NK-92 treated with Interleukin-12 subunit alpha and Interleukin-12 subunit beta, amount 100 ng/mL, for 24 hours (cell line): ENCODE measurements at places on chromosomes 6 and 20.

DNA sequence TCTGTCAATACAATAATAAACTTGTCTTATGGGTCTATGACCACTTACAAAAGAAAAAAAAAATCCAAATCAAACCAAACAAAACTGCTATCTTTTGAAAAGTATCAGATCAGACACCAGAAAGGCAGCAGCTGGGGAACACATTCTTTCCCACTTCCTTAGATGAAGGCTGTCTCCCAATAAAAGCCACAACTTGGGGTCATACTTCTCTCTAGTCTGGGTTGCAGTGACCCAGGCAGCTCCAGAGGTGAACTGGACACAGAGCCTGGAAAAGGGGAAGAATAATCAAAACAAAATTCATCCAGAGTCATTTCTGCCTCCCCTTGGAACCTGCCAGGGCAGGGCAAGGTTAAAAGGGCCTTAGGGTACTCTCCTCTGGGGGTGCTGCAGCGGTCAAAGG lies 19.1 kb downstream of the ATXN1 start:
- DNase-seq, result no peak

- DNase-seq, result no peak
Observed at GRCh38 chr6:41607036-41607435, 31.2 kb upstream of the MDFI start.

DNA sequence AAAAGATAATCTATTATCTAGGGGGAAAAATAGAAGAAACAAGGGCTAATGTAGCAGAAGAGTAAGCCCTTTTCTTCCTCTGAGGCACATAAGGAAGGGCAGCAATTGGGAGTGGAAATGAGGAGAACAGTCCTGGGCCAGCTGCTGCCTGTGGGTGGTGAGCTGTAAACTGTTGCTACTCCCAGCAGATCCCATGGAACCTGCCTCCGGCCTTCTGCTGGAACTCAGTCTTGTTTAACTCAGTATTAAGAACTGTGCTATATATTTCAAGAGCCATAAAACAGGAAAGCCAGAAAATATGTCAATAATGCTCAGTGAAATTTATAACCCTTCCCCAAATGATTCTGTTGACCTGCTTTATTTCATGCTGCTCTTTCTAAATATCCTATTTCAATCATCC lies 464.2 kb downstream of the COL12A1 start:
- no peak for DNase-seq

DNA sequence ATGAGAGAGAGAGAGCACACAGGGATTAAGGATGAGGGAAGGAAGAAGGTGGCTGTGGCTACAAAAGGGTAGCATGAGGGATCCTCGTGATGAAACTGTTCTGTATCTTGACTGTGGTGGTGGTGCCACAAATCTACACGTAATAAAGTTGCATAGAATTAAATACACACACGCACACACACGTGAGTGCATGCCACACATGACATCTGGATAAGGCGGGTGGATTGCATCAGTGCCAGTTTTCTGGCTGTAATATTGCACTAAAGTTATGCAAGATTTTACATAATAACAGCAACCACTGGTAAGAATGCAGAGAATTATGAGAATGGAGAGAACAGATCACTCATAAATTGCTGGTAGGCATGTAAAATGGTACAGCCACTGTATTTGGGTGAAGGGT lies 16.9 kb upstream of the STK35 start:
- no peak for DNase-seq

GRCh38 chr6:122128445-122128844 lies 271.0 kb upstream of the HSF2 start:
- DNase-seq, result no peak

- DNase-seq, result no peak
Observed at GRCh38 chr6:15184441-15184861, 61.4 kb upstream of the JARID2 start.

GRCh38 chr6:107171513-107171912 lies 56.2 kb upstream of the BEND3 start:
- DNase-seq, result no peak

- DNase-seq, result no peak
Observed at GRCh38 chr20:48845721-48846306, 18.0 kb upstream of the PREX1 start.

GRCh38 chr6:14108571-14109410 lies 8.8 kb upstream of the CD83 start:
- no peak for DNase-seq

DNA sequence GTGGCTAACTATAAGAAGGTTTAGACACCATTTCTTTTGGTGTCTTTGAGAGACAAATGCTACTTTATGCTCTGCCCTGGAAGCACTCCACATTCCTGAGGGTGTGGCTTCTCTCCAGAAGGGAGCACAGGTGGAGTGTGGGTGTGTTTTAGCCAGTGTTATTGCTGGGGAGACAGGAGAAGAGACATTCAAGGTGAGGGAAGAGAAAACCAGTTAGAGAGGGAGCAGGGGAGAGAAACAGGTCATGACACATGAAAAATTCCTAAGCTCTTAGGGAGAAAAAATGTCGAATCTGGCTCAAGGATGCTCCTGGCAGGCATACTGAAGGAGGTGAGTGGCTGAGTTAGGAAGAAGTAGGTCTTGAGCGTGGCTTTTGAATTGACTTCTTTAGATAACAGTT lies 292.8 kb downstream of the CLIC5 start:
- DNase-seq, result no peak

GRCh38 chr6:151506761-151507160 lies 12.9 kb downstream of the CCDC170 start:
- DNase-seq, result no peak

DNA sequence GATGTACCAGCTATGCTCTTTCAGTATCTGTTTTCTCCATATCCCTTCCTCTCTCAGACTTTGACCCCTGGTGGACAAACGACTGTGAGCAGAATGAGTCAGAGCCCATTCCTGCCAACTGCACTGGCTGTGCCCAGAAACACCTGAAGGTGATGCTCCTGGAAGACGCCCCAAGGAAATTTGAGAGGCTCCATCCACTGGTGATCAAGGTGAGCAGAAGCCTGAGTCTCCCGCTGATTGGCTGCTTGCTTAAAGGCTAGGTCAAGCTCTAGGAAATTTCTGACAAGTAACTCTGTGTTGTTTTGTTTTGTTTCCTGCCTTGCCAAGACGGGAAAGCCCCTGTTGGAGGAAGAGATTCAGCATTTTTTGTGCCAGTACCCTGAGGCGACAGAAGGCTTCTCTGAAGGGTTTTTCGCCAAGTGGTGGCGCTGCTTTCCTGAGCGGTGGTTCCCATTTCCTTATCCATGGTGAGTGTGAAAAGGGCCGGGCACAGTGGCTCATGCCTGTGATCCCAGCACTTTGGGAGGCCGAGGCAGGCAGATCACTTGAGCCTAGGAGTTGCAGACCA lies 28.6 kb downstream of the C6orf89 start:
- no peak for DNase-seq

DNA sequence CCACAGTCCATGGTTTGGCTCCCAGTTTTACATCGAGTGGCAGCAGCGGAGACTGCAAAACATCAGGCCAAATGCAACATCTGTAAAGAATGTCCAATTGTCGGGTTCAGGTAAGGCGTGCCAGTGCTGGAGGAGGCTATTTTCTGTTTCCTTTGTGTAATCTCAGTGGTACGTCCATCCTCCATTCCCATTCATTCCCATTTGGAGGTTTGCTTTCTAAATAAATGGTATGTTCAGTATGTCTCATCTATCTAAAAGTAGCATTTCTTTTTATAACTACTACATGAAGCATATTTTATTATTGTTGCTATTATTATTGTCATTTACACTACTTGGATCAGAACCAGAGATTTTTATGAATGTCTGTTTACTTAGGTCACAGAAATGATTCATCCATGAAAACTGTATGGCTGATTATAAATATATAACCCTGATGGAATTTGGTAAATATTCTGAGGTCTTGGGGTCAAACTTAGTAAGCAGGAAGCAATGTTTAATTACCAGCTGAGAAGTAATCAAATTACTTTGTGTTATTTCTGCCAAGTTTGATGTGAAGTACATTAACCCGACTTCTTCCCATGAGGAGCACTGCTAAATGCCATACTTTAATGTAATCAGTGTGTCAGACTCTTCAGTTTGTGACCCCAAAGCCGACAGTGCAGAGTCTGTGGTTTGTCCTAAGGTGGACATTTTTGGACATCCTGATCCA lies 512.9 kb downstream of the UTRN start:
- no peak for DNase-seq

DNA sequence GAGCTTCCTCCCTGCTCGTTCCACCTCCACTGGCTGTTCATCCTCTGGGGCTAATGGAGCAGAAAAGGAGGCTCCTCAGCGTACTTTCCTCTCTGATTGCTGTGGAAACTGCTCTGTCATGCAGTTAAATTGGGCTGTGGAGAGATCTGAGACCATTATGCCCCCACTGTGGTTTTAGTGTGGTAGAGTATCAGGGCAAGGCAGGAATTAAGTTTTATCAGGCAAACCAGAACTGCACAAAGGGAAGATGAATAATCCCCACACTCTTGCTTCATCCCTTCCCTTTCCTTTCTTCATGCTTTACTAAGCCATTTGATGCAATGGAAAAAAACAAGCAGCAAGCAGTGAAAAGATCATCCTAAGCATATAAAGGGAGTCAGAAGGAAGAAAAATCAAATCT lies 11.9 kb upstream of the ME1 start:
- no peak for DNase-seq

DNA sequence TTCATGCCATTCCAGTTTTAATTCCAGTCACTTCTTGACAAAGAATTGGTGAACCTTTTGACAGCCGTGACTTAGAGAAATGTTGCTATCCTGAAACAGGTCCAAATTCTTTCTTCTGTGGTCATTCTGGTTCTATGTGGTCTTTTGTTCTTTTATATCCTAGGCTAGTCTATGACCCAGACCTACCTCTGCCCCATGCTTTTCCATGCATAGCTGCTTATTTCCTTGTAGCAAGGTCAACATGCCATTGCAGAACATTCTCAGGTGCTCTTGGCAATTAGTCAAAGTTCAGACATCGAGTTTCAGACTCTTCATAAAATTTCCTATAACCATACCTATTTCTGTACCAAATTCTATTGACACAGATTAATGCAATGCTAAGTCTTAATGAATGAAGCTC lies 202.6 kb downstream of the PLCB1 start:
- no peak for DNase-seq

DNA sequence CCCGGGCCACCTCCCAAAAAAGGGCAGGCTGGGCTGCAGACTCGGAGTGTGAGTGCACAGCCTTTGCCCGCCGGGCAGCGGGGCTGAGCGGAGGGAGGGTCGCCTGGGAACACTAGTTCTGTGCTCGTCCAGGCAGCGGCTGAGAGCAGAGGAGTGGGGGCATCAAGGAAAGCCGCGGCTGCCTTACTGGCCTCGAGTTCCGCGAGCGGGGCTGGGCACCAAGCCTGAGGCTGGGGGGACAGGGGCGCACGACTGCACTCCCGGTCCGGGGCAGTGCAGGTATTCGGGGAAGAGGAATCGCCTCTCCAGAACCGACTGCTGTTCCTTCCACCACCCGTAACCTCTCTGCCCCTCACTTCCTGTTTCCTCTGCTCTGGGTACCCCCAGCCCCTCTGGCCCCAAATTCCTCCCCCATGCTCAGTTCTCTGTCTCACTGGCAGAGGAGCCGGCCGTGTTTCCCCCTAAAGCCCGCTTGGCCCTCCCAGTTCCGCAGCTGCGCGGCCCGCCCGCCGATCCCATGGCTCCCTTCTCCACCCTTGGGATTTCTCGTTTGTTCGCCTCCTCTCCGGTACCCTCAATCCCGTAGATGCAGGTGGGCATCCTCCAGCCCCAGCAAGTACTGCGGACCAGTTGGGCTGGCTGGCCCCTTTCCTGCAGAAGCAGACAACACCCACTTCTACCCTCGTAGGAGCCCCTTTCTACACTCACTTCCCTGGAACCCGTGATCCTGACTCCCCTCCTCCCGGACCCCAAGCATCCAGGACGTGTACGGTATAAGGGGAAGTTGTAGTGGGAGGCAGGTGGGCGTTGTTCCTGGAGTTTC lies 5.1 kb downstream of the RING1 start:
- no peak for DNase-seq

DNA sequence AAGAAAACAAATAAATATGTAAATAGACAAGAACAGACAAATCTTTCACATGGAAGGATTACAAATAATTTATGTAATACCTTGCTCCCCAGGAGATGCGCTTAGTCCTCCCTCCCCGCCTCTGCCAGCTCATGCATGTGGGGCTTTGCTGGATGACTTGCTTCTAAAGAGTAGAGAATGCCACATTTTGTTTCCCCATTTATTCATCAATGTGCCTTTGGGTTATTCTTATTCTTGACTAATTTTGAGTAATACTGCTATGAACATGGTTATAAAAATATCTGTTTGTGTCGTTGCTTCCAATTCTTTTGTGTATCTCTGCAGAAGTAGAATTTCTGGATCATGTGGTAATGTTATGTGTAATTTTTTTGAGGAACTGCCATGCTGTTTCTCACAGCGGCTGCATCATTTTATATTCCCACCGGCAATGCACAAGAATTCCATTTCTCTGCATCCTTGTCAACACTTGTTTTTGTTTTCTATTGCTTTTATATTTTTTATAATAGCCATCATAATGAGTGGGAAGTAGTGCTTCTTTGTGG lies 23.8 kb upstream of the DUSP22 start:
- DNase-seq, result no peak

GRCh38 chr6:26064619-26065257 lies 22.5 kb upstream of the HFE start:
- DNase-seq, result no peak

- no peak for DNase-seq
Observed at GRCh38 chr6:12403947-12404647, 113.9 kb downstream of the EDN1 start.

DNA sequence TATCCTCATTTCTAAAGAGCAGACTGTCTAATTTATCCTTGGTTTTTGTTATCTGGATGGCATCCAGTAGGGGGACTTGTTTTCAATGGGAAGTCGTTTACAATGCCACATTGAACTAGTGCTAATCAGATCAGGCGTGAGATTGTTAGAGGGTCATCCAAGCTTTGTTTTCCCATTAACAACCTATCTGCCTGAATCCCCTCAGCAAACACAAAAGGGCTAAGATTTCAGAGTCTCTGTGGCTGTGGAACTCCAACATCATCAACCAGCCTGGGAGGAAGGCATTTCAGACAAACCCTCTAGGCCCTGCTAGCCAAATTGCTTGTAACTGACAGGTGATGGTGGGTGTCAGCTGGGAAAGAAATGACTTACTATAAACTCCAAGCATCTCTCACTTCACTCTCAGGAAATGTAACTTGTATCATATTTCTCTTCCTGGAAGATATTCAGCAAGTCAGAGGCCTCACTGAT lies 47.7 kb downstream of the COL19A1 start:
- no peak for DNase-seq

DNA sequence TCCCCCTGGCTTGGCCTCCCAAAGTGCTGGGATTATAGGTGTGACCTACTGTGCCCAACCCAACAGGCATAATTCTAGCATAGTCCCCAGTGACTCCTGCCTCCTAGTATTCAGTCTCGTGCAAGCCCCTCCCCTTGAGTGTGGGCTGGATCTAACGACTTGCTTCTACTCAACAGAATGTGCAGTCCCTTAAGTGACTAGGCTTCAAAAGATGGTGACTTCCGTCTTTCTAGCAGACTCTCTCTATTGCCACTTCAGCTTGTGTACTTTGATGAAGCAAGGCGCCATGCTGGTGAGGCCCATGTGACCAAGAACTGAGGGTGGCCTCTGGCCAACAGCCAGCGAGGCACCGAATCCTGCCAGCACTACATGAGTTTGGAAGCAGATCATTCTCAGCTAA lies 109.6 kb upstream of the TRAF3IP2 start:
- no peak for DNase-seq
